ENCODE measurements at places on chromosomes 4 and X.

- no peak for DNase-seq
Measured at GRCh38 chr4:129883996-129884395, 788.0 kb downstream of the C4orf33 start.

GRCh38 chr4:826508-827208, 729 bp upstream of the CPLX1 start:
- DNase-seq, result no peak

DNA sequence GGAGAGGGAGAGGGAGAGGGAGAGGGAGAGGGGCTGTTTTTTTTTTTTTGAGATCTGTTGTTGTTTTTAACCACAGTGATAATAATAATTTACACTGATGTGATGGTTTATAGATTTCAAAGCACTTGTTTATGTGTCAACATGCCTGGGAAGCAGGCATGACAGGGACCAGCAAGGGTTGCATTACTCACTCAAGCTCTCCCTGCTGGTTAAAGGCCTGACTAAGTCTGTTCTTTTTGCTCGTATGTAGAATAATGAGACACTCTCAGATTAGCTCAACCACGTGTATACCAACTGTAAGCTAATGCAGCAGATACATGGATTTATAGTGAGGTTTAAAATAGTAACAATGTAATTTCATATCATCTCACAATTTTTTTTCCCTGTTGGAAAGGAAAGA, 134.6 kb upstream of the BOD1L1 start:
- DNase-seq, result no peak

DNA sequence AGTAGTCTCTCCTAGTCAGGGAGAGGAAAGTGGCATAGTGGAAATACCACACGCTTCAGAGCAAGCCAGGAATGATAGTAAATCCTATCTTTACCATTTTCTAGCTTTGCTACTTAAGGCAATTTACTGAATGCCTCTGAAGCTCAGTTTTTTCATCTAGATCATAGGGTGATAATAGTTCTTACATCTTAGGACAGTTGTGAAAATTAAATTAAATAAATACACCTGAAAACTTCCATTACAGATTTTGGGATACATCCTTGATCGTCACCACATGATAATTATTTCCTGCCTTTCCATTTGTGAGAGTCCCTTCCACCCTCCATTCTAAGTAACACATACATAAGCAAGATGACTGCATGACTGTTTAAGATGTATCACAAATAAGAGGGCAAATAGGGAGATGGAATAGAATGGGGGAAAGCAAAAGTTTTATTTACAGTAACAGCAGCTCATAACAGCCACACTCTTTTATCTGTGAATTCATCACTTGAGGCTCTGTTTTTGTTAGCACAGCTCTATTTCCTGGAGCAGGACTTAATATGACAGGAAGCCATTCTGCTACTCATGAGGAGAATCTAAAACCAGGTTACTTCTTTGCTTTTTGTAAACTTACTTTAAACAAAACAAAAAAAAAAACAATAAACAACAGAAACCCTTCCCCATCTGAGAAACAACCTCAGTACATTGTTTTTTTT, 13.4 kb downstream of the P2RY10 start:
- DNase-seq, result no peak

DNA sequence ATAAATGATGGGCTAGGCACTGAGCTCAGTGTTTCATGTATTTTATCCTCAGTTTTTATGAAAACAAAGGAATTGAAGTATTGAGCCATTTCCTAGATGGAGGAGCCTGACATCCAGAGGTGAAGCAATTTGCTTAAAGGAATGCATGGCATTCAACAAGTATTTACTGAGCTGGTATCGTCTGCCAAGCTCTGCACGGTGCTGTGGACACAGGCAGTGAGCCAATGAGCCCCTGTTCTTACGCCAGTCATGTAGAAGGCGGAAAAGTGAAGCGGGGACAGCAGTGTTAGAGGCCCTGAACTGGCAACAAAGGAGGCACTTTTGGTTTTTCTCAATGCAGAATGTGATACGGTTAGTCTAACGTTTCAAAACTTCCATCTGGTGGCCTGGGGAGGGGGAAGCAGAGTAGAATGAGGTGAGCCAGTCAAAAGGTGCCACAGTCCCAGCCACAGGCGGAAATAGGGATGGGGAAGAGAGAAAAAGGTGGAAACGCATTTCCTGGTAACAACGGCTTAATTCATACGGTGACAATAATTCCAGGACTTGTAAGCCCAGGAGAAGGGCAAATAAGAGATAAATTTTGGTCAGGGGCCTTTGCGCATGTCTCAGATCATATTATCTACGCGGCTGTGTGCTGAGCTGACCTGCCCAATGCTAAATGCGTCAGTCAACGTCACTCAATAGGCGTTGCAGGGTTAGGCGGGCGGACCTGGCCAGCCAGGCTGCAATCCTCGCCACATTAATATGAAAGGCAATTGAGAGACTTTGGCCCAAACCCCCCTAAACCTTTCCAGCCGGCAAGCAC, 133.9 kb downstream of the AFAP1 start:
- peak; percentile 69 for DNase-seq

DNA sequence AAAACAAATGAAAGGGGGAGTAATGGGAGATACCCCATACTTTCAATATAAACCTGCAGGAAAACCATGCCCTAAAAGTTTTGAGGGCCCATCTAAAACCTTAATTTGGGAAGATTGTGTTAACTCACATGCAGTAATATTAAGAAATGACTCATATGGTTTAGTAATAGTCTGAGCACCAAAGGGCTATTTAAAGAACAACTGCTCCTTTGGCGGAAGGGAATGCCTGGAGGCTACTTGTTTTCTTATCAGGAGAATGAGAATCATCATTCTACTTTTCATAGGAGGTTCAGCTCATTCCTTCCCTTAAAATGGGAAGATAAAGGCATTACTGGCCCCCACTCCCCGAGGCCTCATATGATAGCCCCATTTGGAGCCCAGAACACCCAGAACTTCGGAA, 47.6 kb downstream of the SPIN3 start:
- no peak for DNase-seq

DNA sequence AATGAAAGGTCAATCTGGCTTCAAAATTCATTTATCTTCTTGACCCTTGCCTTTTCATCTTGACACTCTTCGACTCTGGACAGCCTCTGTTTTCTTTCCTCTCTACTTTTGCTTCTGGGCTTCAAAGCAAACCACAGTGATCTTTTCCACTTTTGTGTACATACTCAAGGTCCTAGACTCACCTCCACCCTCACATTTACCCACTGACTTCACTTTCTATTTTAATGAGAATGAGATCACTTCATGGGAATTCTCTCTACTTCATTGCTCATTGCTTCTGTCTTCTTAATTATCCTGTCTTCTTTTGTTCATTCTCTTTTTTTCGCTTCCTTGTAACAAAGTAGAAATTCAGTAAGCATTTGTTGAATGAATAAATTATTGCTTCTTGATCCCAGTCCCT, 330.1 kb upstream of the HAND2 start:
- DNase-seq, result no peak

GRCh38 chr4:20641976-20642375, 58.3 kb upstream of the PACRGL start:
- DNase-seq, result no peak

DNA sequence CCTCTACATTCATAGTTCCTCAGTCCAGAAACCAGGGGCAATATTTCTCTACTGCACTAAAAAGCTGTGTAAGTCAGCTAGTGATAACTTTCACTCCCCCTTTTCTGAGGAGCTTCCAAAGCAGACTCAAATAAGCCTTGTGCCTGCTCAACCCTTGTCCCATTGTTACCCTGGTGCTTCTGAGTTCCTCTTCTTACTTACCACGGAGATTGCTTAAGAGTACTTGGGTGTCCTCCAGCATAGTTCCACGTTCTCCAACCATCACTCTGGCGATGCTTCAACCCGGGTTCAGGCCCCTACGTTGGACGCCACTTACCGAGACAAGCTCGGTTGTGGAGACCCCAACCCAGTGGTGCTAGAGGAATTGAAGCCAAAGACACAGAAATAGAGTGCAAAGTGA, 71.6 kb downstream of the ADAM29 start:
- DNase-seq, result no peak

GRCh38 chrX:38973322-38973721, 172.1 kb downstream of the MID1IP1 start:
- DNase-seq, result no peak

GRCh38 chr4:142581881-142582280, 264.2 kb downstream of the INPP4B start:
- no peak for DNase-seq

DNA sequence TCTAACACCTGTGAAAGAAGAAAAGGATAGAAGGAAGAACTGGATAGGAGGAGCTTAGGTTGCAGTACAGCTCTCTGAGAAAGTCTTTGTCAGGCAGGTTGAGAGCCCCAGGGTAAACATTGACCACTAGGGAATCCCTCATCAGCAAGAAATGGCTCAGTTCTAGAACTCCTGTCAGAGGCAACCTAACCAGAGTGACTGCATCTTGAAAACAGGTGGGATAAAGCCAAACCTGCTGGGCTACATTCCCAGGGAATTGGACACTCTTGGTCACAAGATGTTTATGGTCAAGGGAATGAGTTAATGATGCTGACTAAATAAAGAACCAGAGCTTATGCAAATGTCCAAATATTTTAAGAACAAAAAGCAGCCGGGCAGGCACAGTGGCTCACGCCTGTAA, 108.3 kb upstream of the MED14 start:
- DNase-seq, result no peak

GRCh38 chr4:146158036-146158745, 17.3 kb upstream of the LSM6 start:
- DNase-seq, result no peak

GRCh38 chr4:44700427-44700826, 22.2 kb downstream of the GUF1 start:
- DNase-seq, result no peak

DNA sequence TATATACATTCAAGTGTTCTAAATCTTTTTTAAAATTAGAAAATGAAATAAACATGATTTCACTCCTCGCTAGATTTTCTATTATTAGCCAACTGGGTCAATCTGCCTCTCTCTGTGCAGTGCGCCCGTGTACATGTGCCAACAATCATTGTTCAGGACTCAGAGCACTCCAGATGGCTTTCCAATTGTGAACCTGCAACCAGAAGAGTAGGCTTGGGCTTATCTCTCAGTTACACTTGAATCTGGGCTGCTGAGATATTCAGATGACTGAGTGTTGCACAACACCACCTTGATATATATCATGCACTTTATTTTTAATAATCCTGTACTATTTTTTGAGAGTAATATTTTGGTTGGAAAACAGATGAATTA, 184.0 kb upstream of the FSTL5 start:
- DNase-seq, result no peak

GRCh38 chrX:53379008-53379710, 43.3 kb downstream of the SMC1A start:
- no peak for DNase-seq

DNA sequence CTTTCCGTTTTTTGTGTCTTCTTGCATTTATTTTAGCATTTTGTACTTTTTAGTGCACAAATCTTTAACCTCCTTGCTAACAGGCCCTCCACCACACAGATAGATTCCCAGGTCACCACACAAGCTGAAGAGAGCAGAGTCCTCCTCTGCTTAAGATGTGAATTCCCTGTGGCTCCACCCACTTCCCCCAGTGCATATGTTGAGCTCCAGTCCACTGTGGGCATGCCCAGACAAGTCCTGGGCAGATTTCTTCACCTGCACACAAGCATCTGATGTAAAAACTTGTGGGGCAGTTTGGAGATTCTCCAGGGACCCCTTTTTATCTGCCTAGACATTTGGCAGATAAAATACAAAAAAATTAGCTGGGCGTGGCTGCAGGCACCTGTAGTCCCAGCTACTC, 19.8 kb upstream of the PASD1 start:
- no peak for DNase-seq

GRCh38 chr4:146261041-146261440, 46.7 kb downstream of the REELD1 start:
- DNase-seq, result no peak

- DNase-seq, result no peak
Measured at GRCh38 chr4:42596918-42597317, 60.0 kb downstream of the ATP8A1 start.

DNA sequence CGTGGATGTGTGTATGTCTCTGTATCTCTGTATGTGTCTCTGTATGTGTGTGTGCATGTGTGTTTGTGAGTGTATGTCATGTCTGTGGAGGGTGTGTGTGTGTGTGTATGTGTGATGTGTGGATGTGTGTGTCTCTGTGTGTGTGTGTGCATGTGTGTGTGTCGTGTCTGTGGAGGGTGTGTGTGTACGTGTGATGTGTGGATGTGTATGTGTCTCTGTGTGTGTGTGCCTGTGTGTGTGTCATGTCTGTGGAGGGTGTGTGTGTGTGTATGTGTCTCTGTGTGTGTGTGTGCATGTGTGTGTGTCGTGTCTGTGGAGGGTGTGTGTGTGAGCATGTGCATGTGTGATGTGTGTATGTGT, 51.6 kb upstream of the ADRA2C start:
- DNase-seq, result no peak

DNA sequence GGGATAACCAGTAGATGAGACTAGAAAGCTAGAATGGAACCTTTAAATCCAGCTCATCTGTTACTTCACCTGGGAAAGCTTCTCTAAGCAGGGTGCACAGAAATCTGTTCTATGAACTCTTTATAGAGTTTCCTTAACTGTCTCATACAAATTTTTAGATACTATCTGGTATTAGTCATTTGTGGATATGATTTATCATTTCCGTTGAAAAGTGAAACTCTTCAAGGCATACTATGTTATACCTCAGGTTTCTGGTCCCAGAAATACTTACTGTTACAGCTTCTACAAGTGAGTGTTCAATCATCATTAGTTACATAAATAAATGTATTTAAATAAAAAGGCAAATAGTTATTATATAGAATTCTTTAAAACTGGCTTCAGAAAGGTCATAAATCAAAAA, 298.3 kb upstream of the AGA start:
- no peak for DNase-seq

DNA sequence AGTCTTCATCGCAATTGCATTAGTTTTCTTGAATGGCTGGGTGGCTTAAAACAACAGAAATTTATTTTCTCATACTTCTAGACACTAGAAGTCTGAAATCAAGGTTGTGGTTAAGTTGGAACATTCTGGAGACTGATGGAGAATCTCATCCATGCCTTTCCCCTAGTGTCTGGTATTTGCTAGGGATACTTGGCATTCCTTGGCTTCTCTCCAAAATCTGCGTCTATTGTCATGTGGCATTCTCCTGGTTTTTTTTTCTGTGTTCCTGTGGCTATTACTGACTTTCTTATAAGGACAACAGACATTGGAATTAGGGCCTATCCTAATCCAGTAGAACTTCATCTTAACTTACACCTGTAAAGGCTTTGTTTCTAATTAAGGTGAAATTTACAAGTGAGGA, 272.8 kb upstream of the EPHA5 start:
- DNase-seq, result no peak

DNA sequence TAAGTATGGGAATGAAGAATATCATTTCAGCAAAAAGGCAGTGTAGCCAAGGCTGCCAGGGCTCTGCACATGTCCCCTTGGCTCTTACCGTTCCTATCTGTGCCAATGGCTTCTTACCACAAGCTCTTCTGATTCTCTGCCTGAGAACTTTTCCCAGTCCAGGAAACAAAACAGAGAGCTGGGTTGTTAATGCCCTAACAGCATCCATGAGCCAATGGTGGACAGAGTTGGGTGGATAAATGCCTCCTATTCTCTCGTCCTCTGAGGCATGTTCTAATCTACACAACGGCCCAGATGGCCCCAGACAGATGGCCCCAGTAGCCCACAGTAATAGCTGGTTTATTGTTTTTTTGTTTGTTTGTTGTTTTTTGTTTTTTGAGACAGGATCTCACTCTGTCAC, 28.0 kb downstream of the SCD5 start:
- DNase-seq, result no peak

Measured in GM04503 (cell line).